ENCODE measurements at places on chromosomes 16 and 17. TPM values are rescaled to one million over a fixed set of nuclear protein-coding genes. Genes with fewer than 3 reads are reported as not detected.

Gene NUP85
- total RNA-seq, result 62.2 TPM

Gene TUBB3
- 1.8 TPM for total RNA-seq

Gene HSD11B2
- 765 TPM for total RNA-seq

- no peak for DNase-seq
These were observed 32.4 kb downstream of the KCNJ16 start for GRCh38 chr17:70107441-70107840.

GRCh38 chr17:10314329-10314728 lies 58.5 kb downstream of the MYH13 start:
- no peak for DNase-seq

DNA sequence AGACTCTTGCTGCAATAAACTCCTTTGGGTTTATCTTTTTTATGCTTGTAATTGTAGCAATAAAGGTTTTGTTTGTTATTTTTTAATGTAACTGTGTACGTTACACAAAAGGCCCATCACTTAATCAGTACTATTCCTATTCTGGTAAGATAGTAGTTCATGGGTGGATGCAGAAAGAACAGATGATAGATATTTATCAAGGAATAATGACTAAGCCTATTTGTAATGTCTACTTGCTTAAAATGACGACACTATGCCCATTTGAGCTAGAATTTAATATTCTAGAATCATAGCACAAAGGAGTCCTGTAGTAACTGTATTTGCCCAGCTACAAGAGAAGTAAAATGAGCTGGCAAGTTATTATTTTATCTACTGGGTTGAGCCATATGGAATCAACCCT lies 235.4 kb upstream of the DYNLRB2 start:
- no peak for DNase-seq

- peak; percentile 36 for DNase-seq
These were observed 145.6 kb downstream of the ENGASE start for GRCh38 chr17:79220201-79220712.
